ENCODE measurements at places on chromosomes 1 and 21.

GRCh38 chr1:63817152-63817667, 43.4 kb downstream of the ROR1 start:
- DNase-seq = no peak

DNA sequence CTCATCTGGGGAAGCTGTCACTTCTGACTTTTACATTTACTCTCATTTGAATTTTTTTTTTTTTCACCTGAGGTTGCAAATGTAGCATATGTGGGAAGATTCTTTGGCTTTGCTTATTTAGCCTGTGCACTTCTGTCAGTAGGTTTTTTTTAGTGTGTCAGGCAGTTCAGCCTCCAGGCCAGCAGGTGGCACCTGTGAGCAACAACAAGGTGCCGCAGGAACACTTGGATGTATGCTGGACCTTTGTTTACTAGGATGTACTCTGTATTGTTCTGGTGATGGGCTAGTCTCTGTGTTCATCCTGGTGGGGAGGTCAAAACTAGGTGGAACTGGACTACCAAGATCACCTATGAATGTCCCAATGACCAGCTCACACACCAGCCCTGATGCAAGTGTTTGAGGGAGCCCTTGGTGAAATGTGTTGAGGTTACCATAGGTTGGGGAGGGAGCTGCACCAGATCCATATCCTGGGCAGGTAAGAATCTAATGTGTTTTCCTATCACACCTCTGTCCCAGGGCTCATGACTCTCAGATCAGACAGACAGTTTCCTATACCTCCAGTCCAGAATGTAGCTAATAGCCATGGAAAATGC, 618.2 kb downstream of the BRINP3 start:
- DNase-seq = no peak

DNA sequence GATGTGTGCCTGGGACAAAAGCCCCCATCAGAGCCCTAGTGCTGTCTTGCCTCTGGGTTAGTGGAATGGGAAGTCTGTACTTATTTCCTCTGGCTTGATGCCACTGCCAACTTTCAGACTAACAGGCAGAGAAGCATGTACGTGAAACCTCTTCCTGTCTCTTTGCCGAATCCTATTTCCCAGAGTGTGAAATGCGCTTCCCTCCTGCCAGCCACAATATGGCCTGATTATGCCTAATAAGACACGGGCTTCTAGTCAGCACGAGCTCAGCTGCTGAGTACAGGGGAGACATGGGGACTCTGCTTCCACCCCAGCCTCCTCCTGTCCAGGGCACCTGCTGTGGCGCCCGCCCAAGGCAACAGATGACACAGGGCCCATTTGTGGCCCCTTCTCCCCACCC, 111.4 kb downstream of the KCND3 start:
- DNase-seq = no peak

GRCh38 chr1:151593730-151594129, 18.1 kb upstream of the SNX27 start:
- no peak for DNase-seq

DNA sequence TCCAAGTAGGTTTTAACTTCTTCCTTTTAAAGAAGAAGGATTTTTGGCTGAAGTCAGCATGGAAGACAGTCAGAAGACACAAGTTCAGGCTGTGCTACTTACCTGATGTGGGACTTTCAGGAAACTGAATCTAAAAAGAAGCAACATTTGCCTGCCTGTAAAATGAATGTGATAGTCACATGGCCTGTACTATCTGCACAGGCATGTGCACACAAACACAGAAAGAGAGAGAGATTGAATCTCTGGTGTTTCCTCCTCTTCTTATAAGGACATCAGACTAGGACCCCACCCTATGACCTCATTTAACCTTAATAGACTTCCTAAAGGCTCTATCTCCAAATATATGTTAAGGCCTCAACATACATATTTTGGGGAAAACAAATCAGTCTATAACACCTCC, 542.9 kb downstream of the PLPP3 start:
- DNase-seq = no peak

DNA sequence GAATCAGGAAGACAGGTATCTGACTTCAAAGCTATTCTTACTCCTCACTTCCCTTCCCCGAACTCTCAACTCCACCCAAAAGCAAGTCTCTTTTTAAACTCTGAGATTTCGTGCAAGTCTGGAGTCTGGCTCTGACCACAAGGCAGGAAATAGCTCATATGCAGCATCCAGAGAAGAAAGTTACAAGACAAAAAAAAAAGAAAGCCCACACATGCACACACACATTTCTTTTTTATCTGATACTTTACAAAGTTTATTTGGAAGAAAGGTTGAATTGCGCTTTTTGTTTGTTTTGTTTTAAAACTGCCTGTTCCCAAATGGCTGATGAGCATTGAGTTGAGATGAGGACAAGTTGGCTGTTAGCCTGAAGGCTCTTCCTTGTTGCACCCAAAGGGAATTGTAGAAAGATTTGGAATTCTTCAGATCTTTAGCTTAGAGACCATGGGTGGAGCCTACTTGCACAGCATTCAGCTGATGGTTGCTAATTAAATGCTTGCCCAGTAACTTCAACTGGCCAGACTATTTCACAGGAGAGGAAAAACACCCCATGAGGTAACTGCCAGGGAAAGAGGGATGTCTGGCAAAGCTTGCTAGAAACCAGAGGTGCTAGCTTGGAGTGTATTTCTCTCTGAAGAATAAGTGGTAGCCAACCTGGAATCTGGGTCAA, 490.3 kb downstream of the TTLL7 start:
- DNase-seq = no peak

- DNase-seq = no peak
These were observed 6.1 kb downstream of the AADACL4 start for GRCh38 chr1:12649971-12650421.

Measured in NCI-H1436 (cell line).